ENCODE measurements at places on chromosomes 7 and 10.

- DNase-seq, result no peak
Measured at GRCh38 chr10:37947526-37947925, 28.9 kb downstream of the ZNF25 start.

GRCh38 chr10:115082506-115082905 is 10.7 kb upstream of the ATRNL1 start:
- DNase-seq, result no peak

GRCh38 chr7:49580000-49580399 is 193.4 kb upstream of the VWC2 start:
- no peak for DNase-seq

DNA sequence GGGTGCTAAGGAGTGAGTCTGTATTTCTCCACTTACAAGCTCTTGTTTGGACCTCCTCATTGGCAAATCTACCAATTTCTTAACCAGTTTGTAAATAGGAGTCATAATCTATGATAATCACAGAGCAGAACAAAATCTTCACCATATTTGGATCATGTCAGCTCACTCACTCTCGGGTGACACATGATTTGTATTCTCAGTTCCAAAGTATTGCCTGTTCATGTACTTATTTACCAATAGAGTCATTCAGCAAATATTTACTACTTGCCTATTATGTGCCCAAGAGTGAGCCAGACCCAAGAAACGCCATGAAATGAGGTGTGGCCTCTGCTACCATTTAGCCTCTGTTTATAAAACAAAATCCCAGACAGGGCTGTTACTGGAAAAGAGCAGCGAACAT is 114.8 kb downstream of the TSPAN12 start:
- DNase-seq, result no peak

DNA sequence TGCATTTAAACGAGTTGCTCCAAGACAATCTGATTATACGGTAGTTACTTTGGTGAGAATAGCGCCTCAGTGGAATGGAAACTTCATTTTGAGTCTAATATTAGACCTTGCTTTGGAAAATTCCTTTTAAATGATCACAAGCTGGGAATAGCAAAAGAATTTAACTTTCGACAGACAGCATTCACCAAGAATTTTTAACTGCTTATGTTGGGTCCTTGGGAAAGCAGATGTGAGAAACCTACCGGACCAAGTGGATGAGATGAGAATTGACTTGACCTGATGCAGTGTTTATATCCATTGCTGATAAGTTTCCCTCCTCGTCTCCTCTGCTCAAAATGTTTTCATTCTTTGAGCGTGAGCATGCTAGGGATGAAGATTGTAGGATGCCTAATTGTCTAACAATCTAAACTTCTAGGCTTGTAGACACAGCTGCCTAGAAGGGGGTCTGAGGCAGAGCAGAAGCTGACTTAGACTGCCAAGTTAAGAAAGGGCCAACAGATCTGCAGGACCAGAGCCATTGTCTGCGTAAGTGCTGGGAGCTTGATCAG is 126.9 kb downstream of the CNNM2 start:
- DNase-seq, result no peak

DNA sequence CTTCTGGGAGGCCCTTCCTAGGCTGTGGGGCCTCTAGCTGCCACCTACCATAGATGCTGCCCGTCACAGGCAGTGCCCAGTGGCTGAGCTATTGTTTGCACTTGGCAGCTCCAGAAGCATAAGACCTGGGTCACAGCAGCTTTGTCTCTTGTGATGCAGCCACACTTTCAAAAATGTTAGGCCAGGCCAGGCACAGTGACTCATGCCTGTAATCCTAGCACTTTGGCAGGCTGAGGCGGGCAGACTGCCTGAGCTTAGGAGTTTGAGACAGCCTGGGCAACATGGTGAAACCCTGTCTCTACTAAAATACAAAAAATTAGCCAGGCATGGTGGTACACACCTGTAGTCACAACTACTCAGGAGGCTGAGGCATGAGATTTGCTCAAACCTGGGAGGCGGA is 9.5 kb upstream of the KAZALD1 start:
- DNase-seq, result no peak

- no peak for DNase-seq
Measured at GRCh38 chr7:142057101-142057500, 54.4 kb upstream of the MGAM2 start.

DNA sequence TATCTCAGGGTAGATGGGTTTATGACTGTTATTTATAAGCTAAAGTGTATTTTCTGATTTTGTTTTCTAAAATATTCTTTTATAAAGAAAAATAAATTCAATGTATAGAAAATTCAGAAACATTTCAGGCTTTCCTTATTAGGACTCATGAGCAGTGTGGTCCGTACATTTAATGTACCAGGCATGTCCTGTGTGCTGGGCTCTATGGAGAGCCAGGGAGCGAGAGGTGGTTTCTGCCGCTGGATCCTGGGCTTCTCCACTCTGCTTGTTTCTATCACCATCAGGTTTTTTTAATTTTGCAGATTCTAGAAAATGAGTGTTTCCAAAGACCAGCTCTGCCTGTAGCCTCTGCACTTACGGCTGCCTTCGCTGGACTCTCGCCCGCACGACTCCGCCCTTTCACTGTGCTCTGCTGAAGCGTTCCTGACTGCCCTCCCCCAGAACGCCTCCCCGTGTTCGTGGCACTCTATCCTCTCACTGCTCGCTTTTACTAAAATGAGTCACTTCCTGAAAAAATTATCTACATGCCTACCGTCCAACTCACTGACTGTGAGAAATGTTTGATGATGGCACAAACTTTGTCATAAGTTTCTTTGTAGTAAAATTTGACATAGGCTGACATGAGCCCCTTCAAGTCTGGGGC is 188.5 kb downstream of the ZMYND11 start:
- no peak for DNase-seq

DNA sequence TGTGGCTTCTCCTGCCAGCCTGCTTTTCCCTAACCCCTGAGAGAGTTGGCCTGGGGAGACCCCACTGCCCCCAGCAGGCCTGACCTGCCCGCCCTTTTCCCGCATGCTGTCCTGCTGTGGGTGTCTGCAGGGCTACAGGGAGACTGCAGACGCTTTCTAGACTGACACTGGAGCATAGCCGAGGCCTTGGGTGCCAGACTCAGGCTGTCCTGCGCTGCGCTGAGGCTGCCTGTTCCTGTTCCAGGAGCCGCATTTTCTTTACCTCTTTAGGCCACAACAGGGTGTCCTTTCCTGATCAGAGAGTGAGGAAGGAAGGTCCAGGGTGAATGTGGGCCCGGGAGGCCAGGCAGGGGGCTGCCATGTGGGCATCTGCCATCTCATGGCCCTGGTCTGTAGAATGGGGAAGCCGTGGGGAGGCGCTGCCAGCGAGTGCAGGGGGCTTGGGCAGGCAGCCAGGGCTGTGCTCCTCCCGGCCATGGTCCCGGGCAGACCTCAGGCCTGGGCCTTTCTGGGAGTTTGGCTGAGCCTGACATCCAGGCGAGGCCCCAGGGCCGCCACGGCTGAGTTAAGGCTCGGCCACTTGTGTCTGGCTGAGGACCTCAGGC is 3.6 kb downstream of the PWWP2B start:
- DNase-seq, result no peak

- DNase-seq, result no peak
Measured at GRCh38 chr7:20323595-20323994, 7.1 kb upstream of the ITGB8 start.

- no peak for DNase-seq
Measured at GRCh38 chr10:95987685-95988426, 55.5 kb upstream of the CCNJ start.

DNA sequence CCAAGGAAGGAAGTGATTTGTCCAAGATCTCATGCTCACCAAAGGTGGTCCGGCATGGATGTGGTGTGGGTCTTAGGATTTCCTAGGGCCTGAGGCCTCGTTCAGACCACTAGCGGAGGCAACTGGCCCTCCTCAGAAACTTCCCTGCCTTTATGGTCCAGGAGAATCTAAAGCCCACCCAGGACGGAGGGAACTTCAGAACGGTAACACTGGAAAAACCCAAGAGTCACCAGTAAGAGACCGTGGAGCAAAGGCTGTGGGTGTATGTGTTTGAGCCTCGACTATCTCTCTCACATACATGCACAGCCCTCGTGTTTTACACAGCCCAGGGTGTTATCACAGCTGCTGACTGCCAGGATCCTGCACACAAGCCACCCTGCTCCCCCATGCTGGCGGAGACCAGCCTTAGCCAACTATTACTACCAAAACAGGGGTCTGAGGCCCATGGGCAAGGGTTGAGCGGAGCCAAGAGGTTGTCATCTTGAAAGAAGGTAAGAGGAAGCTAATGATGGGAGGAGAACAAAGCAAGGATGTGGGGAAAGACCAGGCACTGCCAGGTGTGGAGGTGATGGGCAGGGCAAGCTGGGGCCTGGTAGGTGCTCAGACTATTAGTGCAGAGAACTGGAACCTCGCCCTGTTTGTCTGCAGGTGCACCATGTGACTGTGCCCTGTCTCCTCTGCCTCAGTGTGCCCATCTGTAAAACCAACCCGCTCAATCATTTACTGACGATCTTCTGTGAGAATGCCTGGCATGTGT is 170.2 kb upstream of the ZMIZ1 start:
- no peak for DNase-seq

DNA sequence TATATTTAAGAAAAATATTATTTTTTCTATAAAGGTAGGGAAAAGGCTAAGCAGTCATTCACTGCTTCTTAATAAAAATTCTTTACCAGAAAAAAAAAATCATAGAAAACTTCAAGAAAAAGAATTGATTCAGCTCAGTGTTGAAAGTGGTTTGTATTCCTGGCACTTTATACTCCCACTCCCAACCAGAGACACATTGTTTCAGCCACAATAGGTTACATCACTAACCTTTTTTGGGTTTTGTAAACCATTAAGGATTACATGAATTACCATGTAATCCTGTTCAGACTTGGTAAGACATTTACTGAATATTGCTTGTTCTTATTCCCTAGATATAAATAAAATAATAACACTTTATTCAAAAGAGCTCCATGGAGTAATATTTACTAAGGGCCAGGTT is 46.6 kb downstream of the MINPP1 start:
- no peak for DNase-seq

- DNase-seq, result no peak
Measured at GRCh38 chr10:129038522-129038921, 428.5 kb upstream of the MGMT start.

DNA sequence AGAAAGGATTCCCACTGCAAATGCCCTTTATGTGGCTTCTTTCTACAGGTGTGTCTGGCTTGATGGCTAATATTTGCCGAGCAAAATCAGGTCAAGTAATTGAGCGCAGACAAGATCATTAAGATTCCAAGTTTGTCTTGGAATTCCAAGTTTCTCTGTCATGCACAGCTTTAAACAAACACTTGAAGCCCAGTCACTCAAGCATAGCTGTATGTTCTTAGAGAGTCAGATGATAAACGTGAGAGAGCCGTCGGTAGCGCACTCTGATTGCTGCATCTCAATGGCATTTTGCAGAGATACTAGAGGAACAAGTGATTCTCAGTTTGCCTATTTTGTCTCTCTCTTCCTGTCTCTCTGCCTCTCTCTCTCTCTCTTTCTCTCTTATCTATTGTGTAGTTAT is 658 bp downstream of the DMBT1 start:
- DNase-seq, result no peak

DNA sequence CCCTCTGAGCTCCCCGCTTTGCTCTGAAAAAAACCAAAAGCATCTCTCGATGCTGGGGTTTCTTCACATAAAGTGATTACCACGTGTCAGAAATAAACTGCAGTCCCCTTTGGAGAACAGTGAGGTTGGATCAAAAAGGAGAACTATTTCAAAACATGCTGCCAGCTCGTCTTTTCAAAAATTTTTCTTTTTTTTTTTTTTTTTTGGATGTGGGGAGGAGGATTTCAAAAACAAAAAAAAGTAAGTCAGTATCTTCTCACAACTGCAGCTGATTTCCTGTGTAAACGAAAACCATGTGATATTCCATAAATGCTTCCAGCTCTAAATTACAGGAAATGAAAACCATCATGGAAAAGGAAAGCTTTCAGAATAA is 155.0 kb upstream of the LYZL2 start:
- no peak for DNase-seq

DNA sequence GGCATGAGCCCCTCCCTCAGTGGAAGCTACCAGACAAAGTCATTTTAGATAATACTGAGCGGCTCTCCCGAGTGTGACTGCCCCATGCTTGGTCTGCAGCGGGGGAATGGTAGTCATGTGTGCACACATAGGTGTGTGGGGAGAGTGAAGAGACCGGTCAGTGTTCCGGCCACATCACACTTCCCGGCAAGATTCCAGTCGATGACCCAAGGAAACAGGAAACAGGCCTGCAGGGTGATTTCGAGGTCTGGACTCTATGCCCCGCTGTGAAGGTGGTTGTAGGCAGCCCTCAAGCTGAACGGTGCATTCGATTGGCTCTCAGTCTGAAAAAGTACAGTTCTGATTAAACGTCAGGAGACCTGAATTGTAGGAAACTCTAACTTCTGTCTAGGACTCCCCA is 73.2 kb downstream of the SYPL1 start:
- no peak for DNase-seq

DNA sequence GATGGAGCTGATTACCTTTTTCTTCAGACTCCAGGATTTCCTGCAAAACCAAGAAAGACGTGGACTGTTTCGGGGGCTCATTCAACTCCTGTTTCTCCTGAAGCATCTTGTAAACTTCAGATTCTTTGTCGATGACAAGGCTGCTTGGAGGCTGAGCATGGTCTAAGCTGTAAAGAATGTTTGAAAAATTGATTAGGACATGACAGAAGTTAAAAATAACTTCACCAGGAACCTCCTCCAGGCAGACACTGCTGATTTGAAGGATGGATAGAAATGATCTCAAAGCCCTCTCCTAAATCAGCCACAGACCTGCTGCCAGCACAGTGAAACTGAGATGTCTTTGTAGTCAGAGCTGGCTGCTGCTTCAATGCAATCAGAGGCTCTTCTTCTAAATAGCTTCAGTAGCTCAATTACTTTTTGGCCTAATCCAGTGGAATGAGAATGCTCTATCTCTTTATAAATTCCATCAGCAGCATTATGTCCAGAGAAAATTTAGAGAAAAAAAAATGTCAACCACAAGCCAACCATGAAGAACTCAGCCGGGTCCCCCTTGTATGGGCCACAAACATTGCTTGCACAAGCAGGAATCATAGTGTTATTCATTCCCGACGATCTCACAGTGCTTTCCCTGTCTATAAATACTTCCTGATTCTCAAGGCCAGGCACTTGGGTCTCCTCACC is 43.5 kb downstream of the PDLIM1 start:
- DNase-seq, result no peak

DNA sequence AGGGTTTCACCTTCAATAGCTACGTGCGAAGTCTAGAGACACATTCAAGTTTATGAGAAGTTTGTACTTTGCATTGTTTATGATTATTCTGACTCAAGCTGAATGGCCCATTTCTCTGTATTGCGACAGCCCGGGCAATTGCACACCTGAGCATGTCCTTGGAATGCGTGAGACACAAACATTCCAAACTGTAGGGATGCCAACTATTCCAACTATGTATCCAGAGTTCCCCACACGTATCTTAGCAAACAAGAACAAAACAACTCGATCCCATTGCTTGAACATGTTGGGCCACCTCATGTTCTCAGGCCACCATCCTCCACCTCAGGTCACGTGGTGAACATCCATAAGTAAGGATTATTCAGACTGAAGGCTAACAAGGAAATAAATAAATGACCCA is 51.4 kb upstream of the EGFR start:
- no peak for DNase-seq

GRCh38 chr7:94250987-94251386 is 143.7 kb upstream of the COL1A2 start:
- no peak for DNase-seq

GRCh38 chr10:132685101-132685891 is 100.7 kb downstream of the NKX6-2 start:
- peak; percentile 82 for DNase-seq

All from amygdala (tissue), 56 donors.